ENCODE measurements at places on chromosomes 4 and X.

DNA sequence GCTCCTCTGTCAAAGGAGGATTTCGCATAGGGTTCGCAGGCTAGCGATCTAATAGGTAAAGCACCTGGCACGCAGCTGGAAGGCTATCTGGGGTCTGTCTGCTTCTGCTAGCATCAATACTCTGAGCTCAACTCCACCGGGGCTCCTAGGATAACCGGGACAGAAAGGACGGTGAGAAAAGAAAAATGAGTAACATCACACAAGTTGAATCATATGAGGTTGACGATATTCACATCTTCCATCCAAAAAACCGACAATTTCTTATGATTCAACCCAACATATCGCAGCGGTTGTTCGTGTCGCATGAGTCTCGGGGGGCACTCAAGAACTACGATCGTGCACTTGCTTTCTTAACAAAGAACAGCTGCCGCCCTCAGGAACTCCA lies 1.8 kb downstream of the PROM1 start:
- DNase-seq, result no peak

DNA sequence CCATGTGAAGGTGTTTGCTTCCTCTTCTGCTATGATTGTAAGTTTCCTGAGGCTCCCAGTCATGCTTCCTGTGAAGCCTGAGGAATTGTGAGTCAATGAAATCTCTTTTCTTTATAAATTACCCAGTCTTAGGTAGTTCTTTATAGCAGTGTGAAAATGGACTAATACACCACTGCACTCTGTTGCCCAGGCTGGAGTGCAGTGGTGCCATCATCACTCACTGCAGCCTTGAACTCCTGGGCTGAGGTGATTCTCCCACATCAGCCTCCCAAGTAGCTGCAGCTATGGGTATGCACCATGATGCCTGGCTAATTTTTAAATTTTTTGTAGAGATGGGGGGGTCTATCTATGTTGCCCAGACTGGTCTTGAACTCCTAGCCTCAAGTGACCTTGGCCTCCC lies 15.8 kb upstream of the IGFBP7 start:
- no peak for DNase-seq

DNA sequence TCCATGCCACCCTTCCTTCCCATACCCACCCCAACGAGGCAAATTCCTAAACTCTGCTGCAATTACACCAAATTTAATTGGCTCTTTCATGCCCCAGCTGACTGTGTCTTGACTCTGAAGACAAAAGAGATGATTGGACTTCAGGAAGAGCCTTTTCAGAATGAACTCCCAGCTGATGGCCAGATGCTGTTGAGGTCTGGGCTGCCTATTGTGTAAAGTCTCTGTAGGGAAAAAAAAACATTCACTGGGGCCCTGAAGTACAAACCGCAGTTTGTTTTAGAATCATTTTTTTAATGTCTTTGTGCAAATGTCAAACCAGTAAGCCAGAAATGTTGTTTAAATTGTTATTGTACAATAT lies 174.8 kb downstream of the HHIP start:
- DNase-seq, result no peak

- no peak for DNase-seq
Observed at GRCh38 chr4:123787512-123788080, 391.0 kb downstream of the SPRY1 start.

DNA sequence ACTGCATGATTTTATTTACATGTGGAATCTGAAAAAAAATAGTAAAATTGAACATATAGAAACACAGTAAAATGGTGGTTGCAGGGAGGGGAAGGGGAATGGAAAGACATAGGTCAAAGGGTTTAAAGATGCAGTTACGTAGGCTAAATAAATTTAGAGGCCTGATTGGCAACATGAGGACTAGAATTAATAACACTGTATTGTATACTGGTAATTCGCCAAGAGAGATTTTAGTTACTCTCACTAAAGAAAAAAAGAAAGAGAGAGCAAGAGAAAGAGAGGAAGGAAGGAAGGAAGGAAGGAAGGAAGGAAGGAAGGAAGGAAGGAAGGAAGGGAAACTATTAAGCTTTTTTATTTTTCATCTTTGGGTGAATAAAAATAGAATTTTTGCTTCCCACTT lies 488.1 kb downstream of the PCDH10 start:
- no peak for DNase-seq

DNA sequence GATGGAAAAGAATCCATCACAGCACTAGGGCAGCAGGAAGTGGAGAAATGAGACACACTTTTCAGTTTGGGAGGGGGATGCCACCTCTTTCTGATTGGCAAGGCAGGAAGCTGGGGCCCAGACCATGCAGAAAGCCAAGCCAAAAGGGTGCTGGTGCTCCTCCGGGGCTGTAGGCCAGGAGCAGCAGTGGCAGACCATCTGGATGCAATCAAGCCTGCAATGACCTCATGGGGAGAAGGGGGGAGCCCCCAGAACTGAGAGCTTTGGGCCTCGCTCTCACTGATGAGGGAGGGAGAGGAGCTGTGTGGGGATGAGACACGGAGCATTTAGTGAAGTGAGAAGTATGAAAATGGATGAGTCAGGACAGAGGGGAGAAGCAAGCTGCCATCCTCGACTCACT lies 141.3 kb upstream of the NALF2 start:
- DNase-seq, result no peak

DNA sequence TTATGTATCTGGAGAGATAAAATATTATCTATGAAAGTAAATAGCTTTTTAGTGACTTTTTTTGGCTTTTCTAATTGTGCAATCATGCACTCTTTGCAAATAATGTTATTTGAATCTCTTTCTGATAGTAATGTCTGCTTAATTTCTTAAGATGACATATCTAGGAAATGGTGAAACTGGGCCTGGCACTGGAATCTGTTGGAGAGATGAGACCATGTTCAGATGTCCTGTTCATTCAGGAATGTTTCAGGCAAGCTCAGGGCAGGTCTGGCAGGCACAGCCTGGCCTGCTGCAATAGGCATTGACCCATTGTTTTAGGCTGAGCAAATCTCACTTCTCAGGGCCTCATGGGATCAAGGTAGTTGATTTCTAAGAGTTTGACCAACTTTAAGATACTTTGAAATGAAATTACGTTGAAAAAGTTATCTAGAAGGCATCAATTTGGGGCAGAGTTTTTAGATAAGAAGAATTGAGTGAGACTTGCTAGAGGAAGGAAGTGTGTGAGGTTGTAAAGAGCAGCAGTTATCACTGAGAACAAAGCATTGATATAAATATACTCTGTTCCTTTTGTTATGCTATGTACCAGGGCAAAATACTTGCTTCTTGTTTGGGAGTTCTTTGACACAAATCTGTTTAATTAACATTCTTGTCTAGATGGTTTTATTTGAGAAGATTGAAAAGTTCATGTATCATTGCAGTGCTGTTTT lies 133.0 kb upstream of the LEF1 start:
- no peak for DNase-seq

GRCh38 chr4:26227601-26228229 lies 93.1 kb upstream of the RBPJ start:
- no peak for DNase-seq

DNA sequence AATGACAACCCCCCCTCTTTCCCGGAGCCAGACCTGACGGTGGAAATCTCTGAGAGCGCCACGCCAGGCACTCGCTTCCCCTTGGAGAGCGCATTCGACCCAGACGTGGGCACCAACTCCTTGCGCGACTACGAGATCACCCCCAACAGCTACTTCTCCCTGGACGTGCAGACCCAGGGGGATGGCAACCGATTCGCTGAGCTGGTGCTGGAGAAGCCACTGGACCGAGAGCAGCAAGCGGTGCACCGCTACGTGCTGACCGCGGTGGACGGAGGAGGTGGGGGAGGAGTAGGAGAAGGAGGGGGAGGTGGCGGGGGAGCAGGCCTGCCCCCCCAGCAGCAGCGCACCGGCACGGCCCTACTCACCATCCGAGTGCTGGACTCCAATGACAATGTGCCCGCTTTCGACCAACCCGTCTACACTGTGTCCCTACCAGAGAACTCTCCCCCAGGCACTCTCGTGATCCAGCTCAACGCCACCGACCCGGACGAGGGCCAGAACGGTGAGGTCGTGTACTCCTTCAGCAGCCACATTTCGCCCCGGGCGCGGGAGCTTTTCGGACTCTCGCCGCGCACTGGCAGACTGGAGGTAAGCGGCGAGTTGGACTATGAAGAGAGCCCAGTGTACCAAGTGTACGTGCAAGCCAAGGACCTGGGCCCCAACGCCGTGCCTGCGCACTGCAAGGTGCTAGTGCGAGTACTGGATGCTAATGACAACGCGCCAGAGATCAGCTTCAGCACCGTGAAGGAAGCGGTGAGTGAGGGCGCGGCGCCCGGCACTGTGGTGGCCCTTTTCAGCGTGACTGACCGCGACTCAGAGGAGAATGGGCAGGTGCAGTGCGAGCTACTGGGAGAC lies 1.6 kb downstream of the PCDH10 start:
- no peak for DNase-seq

- DNase-seq, result no peak
Observed at GRCh38 chr4:76554630-76555029, 119.6 kb downstream of the SHROOM3 start.

DNA sequence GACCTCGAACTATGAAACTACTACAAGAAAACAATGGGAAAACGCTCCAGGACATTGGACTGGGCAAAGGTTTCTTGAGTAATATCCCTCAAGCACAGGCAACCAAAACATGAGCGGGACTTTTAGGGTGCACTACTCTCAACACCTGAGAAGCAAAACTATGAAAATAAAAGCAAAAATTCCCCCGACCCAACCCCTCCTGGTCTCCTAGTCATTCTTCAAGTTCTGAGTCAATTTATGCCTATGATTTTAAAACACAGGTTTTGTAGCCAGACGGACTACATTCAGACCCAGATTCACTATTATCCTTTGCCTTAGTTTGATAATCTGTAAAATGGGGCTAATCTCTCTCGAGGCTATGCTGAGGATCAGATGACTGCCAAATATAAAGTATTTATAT lies 97.0 kb downstream of the SOWAHB start:
- DNase-seq, result no peak

- no peak for DNase-seq
Observed at GRCh38 chrX:98654565-98654964, 1755.5 kb downstream of the PCDH19 start.

DNA sequence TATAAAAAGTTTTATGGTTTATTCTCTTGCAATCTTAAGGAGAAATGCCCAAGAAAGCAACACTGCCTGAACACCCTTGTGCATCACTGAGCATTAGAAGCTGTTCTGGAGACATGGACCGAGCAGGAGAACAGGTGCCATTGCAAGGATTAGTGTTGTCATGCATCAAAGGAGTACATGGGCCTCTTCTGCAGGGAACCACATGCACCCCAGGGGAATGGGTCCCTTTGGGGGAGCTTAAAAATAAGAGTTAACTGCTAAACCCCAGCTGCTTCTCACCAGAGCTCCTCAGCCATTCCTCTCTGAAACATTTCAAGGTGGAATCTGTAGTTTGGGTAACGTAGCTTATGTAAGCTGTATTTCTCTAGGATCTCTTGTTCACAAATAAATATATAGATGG lies 353.0 kb upstream of the SLC7A11 start:
- no peak for DNase-seq

DNA sequence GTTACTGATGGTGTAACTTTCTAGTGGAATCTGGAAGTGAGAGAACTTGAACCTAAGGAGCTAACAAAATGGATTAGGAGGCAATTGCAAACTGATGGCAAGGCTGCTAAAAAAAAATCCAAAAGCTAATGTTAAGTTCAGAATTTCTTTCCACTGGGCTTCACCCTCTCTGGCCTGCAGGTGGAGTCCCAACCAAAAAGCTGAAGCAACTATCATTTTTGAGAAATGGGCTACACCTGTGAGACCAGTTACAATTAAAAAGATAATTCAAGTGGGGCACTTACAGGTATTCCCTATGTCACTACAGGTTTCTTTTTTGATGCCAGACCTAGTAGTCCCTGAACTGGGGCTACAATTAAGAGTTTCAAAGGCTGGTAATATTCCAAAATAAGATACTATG lies 142.1 kb upstream of the FTHL17 start:
- DNase-seq, result no peak

GRCh38 chr4:152935631-152936445 lies at the start of gene FHDC1:
FHDC1 (plus strand) TSS chr4:152936323; CDS start chr4:152943058, 6,735 bp downstream.
- no peak for DNase-seq

GRCh38 chr4:56512166-56512565 lies 6.6 kb downstream of the ARL9 start:
- DNase-seq, result no peak

GRCh38 chrX:152177052-152177451 lies 38.7 kb upstream of the MAGEA10 start:
- DNase-seq, result no peak

DNA sequence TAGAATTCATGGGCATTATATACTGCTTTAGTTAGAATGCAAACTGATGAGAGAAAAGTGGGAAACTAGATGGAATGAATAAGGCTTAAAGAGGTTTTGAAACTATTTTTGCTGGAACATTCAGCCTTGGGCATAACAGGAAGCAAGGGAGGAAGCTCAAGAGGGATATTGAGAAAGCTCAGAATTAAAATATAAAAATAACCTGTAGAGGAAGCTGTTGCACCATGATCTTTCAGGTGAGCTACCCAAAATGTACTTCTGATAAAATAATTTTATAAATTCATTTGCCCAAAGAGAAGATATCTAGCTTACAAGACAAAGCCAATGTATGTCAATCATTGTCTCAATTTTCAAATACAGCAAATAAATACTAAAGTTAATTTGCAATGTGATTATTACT lies 11.3 kb downstream of the GC start:
- DNase-seq, result no peak

DNA sequence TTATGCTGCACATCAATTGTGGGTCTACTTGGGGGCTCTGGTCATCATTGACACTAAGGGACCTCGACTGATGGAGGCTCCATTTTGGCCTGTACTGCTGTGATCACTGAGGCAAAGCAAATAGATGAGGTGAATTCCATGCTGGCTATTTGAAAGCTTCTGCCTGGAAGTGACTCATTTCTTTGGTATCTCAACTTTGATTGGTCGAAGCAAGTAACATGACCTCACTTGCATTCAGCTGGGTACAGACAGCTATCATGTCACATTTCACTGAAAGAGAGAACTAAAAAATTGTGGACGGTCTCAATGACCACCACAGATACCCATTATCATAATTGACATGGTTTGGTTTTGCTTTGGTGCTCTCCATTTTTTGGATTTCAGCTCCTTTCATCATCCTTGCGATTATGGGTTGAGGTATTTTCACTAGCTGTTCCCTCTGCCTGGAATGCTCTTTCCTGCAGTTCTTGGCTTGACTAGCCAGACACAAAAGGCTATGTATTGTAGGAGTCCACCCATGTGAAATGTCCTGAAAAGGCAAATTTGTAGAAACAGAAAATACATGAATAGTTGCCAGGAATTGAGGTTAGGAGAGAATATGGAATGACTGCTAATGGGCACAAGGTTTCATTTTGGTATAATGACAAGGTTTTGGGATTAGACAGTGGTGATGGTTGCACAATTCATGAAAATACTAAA lies 369.2 kb upstream of the LCORL start:
- no peak for DNase-seq

- no peak for DNase-seq
Observed at GRCh38 chr4:15855804-15856475, 77.8 kb downstream of the CD38 start.

Measured in stimulated activated CD8-positive, alpha-beta memory T cell treated with anti-CD3 and anti-CD28 coated beads, Interleukin-15, amount 100 ng/mL, for 1 hour (primary cell).